ENCODE measurements at places on chromosomes 12 and 14.

DNA sequence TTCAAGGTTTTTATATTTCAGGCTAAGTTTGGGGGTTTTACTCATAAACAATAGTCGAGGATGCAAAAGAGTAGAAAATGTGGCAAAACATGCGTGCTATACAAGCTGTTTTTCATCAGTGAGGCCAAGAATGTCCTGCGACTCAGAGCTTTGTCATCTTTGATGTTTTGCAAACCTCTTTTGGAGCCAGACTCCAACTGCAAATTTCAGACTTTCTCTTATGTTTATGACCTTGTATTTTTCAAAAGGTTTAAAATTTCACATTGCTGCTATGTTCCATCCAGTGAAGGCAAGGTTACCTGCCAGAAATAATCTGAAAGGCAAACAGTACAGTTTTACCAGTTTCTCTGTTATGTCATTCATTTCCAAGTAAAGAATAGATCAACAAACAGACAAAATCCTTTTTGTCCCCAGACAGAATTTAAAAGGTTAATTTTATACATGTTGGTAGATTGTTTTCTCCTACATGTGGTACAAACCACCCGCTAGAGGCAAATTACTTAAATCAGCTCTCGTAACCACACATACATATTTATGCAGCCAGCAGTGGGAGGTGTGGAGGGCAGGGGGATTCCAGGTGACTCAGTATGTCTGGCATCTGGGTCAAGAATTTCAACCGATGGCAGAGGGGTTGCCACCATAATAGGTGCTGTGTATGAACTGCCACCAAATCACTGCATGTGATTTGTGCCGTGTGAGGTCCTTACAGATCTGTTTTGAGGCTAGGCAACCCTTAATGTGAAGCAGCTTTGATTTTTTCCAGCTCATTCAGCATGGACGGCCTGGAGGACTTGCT, 119.8 kb upstream of the CPM start:
- DNase-seq: no peak

- DNase-seq: no peak
These were observed 191.0 kb downstream of the DICER1 start for GRCh38 chr14:94966344-94966743.

- DNase-seq: no peak
These were observed 17.6 kb upstream of the GPR33 start for GRCh38 chr14:31505411-31505810.

GRCh38 chr14:95759941-95760340, 46.0 kb upstream of the TCL1A start:
- DNase-seq: no peak

DNA sequence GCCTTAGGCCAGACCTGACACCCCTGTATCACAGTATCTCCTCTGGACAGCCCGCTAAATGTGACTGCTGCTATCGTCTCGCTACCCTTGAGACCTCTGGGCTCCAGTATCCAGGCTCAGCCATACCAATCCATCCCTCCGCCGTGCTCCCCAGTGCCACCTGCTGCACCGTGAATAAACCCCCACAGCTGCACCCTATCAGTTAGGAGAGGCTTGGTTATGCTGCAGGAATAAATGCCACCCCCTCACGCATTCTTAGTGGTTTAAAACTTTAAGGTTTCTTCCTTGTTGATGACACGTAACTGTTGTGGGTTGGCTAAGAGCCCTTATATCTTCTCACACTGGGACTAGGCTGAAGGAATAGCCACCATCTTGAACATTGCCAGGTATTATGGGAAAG, 12.1 kb downstream of the CCDC63 start:
- DNase-seq: no peak

DNA sequence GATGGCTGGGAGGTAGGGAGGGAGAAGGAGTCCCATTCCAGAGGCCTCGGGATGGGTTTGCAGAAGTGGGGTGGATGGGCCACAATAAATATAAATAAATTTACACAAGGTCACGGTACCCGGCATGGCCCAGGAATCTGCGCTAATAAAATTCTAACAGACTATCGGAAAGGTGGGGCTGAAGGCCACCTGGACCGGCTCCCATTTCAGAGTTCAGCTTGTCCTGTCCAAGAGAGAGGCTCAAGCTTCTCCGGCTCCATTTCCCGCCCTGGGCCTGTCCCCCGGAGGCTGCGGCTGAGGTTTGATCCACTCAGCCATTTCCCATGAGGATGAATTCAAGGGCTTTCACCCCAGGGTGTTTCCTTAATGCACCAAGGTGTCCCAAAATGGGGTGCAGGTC, 30.2 kb downstream of the FOXN4 start:
- DNase-seq: no peak

- no peak for DNase-seq
These were observed 319.2 kb downstream of the DPF3 start for GRCh38 chr14:72574715-72575114.

DNA sequence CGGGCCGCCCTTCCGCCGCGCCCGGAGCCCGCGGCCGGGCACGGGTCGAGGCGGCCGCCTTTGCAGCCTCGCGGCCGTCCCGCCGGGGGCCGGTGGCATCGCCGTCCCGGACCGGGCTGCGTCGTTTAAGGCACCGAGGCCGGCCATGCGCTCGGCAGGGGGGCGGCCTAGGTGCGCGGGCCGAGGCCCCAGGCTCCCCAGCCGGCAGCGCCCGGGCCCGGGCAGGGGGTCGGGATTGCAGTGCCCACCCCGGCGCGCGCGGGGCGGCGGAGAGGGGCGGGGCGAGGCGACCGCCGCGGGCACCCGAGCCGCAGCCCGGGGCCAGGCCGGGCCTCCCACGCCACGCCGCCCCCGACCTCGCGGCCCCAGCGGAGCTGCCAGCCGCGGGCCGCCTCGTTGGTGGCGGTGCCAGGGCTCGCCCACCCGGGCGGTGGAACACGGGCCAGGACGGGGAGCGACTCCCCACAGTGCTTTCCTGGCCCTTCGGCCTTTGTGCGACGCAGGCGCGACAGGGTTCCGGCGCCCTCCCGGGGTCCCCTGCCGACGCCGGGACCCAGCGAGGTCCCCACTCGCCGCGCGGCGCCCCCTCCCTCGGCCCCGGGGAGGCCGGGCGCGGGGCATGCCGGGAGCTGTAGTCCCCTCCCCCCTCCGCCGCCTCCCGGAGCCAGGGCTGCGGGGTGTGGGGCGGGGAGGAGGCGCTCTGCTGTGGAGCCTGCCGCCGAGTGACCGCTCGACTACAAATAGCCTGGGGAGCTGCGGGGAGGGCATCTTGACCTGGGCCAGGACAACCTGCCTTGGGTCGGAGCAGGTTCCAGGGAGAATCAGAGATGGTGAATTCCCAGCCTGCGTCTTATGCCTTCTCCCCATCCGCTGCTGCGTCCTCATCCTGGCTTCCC, 769 bp downstream of the FKBP4 start:
- peak; percentile 73 for DNase-seq

DNA sequence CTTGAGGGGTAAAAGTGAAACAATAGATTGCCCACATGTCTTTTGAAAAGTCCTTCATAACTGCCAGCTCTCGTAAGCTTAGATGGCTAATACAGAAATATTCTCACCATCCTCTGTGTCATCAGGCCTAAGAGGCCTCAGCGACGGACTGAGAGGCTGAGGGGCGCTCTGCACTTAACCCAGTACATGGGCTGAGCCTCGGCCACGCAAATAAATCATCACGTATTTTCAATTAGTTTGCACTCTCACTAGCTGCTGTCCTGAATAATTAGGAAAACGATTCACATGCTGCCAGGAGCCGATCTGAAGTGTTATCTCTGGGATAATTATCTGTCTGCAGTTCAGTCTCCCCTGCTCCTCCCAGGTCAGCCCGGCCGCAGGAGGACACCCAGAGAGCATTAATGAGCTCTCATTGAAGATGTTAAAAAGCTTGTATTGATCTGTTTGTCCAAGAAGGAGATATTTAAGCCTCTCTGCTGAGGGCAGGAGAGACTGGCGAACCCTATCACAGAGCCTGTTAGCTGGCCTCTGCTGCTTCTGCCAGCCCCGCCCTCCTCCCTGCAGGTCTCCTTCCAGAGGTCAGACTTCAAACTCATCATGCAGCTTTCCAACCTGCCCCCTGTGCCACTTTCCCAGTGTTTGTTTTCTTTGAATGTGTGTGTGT, 1051.3 kb downstream of the VRK1 start:
- no peak for DNase-seq

- DNase-seq: no peak
These were observed 22.9 kb downstream of the PROX2 start for GRCh38 chr14:74852922-74853530.

- DNase-seq: no peak
These were observed 67.2 kb upstream of the DIO2 start for GRCh38 chr14:80278293-80279023.

- no peak for DNase-seq
These were observed 228.1 kb downstream of the KCNC2 start for GRCh38 chr12:74981541-74981940.

GRCh38 chr14:96735526-96735925, 61.7 kb upstream of the VRK1 start:
- DNase-seq: no peak

- DNase-seq: no peak
These were observed 35.4 kb downstream of the TAOK3 start for GRCh38 chr12:118337194-118337838.

GRCh38 chr14:34723867-34724266, 9.5 kb upstream of the CFL2 start:
- DNase-seq: no peak

GRCh38 chr14:73887694-73888459, 1.2 kb downstream of the ZNF410 start:
- no peak for DNase-seq

DNA sequence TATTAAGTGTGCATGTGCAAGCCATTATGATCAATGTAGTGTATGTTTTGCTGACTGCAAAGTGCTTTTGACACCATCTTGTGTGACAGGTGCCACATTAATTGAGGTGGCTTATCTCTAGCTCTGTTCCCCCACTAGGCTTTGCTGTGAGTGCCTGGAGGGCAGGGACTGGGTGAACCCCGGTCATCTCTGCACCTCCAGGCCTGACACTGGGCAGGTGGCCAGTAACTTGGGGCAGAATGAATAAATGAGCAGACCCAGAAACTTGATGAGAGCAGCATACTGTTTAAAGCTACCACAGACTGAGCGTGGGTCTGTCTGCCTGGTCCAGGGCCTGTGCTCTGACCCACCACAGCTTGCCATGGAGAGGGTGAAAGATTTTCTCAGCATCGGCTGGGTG, 151.6 kb downstream of the CALM1 start:
- DNase-seq: no peak

DNA sequence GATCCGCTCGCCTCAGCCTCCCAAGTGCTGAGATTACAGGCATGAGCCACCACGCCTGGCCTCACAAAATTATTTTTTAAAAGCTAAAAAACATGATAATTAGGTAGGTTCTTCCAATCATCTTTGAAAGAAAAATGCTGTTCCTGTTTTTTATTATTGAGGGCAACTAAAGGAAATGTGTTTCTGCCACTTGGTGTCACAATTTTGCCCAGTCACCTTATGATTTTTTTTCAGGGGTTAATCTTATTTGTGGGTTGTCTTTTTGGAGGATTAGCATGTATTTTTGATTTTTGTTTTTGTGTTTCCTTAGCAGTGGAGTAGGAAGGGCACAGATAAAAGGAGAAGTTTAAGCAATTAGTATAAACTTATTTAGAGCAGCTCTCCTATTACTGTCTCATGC, 79.8 kb downstream of the PRORP start:
- DNase-seq: no peak

- no peak for DNase-seq
These were observed 235.0 kb downstream of the AACS start for GRCh38 chr12:125300249-125300648.

DNA sequence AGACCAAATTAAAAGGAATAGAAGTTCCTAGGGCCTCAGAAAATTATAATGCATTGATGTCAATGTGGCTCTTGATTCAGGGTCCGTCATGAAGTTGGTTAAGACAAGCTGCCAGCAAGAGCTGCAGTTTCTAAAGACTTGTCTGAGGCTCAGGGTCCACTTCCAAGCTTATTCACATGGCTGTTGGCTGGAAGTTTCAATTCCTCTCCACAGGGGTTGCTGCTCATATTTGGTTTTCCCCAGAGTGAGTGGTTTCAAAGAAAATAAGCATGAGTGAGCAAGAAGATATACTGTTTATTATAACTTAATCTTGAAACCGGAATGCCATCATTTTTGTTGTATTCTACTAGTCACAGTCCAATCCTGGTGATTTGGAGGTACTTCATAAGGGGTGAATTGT, 1247.4 kb downstream of the LRFN5 start:
- DNase-seq: no peak

DNA sequence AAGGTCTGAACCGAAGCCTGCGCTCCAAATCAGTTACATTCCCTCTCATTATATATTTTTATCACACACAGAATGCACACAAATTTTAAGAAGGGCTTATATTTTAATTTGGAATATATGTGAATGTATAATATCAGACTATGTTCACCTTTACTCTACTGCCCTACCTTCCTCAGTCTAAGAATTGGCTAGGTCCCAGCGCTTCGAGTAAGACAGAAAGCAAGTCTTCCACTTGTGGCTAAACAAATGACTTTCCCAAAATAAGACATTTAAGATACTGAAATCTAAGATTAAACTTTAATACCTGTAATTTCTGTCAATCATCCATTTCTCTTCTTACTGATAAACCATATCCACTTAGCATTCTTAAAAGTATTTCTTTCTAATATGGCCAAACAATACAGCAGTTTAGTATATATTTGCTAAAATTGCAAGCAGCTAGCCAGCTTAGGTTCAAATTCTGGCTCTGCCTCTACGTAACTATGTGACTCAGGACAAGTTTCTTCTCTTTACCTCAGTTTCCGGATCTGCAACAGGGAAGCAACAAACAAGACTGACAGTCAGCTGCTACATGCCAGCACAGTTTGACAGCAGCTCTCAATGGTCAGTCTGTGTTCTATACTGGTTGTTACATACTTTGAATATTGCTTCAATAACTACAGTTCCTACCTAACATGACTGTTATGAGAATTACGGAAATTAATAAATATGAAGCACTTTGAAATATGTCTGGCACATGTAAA, 2.0 kb downstream of the INTS13 start:
- no peak for DNase-seq

DNA sequence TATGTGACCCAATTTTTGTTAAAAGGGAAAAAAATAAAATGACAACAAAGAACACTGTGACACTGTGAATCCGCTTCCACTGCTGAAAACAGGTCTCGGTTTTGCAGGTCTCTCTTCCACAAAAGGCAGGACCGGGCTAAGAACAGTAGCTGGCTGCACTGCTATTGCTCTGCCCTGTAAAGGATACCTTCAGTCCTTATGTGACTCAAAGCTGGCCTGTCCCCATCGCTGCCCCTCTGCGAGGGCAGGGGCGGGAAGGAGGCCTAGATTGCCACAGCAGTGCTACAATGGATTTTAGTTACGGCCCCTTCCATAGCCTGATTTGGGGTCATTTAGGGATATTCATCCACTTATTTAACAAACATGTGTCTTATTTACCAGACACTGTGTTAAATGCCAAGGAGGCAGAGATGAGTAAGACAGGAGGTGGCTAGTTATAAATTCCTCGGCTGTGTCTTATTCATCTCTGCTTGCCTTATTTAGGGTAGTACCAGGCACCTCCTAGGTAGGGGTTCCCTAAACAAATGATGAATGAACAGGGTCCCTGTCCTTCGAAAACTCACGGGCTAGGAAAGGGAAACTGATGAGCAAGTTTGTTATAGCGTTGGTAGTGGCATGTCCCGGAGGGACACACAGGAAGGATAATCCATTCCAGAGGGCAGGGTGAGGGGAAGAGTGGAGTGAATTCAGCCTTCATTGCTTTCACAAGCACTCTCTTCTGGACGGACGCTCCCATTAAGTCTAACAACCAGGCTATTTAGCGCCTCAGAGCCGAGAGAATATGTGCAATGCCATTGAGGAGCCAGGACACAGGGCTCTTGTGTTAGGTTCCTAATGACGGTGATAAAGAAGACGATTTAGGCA, 73.3 kb downstream of the EID3 start:
- no peak for DNase-seq

- DNase-seq: no peak
These were observed 1.4 kb upstream of the MLEC start for GRCh38 chr12:120685522-120685921.

- DNase-seq: peak; percentile 1
These were observed 220 bp upstream of the KRT83 start for GRCh38 chr12:52321418-52321817.
